ENCODE measurements at places on chromosomes 5 and 9.

GRCh38 chr9:22446589-22446949 is at the start of gene DMRTA1:
Gene DMRTA1 (plus strand): TSS chr9:22446824. CDS start chr9:22447066, 242 bp downstream.
- H3K4me3 ChIP-seq = peak within 1 kb of the TSS; percentile 65
- peaks cover 14% of the 10 kb centered on the region for H3K27me3 ChIP-seq
- H3K36me3 ChIP-seq = peaks cover under 1% of the 10 kb centered on the region
- no peak within 1 kb of the TSS for H3K27ac ChIP-seq
- DNase-seq = no peak

GRCh38 chr5:50900952-50901510 is 234.6 kb downstream of the PARP8 start:
- no peak for DNase-seq
- no peaks in the 10 kb centered on the region for H3K36me3 ChIP-seq
- H3K27me3 ChIP-seq = peaks cover 2% of the 10 kb centered on the region

GRCh38 chr5:125258615-125259014 is 512.2 kb upstream of the ZNF608 start:
- DNase-seq = no peak
- no peak overlapping the region for H3K27ac ChIP-seq
- H3K4me1 ChIP-seq = peaks cover 5% of the 10 kb centered on the region
- H3K4me3 ChIP-seq = no peak overlapping the region
- H3K27me3 ChIP-seq = no peaks in the 10 kb centered on the region
- H3K36me3 ChIP-seq = peaks cover 10% of the 10 kb centered on the region

- DNase-seq = no peak
- peaks cover 86% of the 10 kb centered on the region for H3K4me1 ChIP-seq
- H3K36me3 ChIP-seq = peaks cover 52% of the 10 kb centered on the region
- H3K27me3 ChIP-seq = no peaks in the 10 kb centered on the region
- peak overlapping the region; percentile 73 for H3K4me3 ChIP-seq
- peak overlapping the region; percentile 72 for H3K27ac ChIP-seq
Measured at GRCh38 chr9:714675-715074, 126.8 kb upstream of the DMRT1 start.

DNA sequence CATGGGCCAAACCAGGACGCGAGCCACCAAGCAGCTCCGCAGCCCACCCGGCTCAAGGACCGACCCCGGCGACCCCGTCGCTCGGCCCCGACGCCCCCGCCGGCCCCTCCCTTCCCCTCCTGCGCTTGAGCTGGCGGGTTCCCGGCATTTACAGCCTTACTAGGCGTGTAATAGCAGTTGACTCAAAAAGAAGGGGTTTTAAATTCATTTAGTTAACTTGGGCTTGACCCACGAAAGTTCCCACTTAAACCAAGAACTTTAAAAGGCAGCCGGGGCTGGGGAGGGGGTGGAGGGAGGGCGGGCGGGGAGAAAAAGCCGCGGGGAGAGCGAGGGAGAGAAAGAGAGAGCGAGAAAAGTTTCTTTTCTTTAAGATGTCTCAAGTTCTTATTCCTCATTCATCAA is 636 bp downstream of the PRDM12 start:
- H3K4me3 ChIP-seq = no peak overlapping the region
- peaks cover 51% of the 10 kb centered on the region for H3K27me3 ChIP-seq
- no peak overlapping the region for H3K27ac ChIP-seq
- H3K4me1 ChIP-seq = peaks cover 4% of the 10 kb centered on the region

GRCh38 chr9:4277531-4277991 is 22.3 kb downstream of the GLIS3 start:
- H3K27me3 ChIP-seq = no peaks in the 10 kb centered on the region
- H3K4me1 ChIP-seq = peaks cover 13% of the 10 kb centered on the region
- DNase-seq = no peak
- peaks cover 26% of the 10 kb centered on the region for H3K36me3 ChIP-seq

DNA sequence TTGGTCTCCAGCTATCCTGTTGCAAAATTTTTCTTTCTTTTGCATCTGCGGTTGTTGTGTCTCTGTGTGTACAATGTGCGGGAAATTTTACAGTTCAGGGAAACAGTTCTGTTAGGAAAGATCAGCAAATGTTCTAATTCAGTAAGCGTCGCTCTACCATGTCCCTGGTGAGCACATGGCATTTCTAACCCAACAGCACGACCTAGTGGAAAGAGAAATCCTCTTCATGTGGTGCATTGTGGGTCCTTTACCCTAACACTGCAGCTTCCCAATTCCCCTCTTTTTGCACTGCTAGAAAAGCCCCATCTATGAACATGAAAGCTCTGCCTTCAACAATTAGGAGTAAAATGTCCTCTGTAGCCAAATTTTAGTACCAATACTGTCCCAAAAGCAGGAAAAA is 974.2 kb upstream of the CDH9 start:
- no peak for DNase-seq
- H3K4me3 ChIP-seq = no peak overlapping the region

Data from HFFc6 (cell line).